Activated T-cell treated with anti-CD3 and anti-CD28 coated beads, Interleukin-2, amount 50 U/mL, for 4 hours (primary cell): ENCODE measurements at places on chromosomes 5 and 9. TPM values are rescaled to one million over a fixed set of nuclear protein-coding genes. Genes with fewer than 3 reads are reported as not detected.

GRCh38 chr5:178793151-178793550, 62.7 kb upstream of the ZNF354A start:
- no peak for DNase-seq

DNA sequence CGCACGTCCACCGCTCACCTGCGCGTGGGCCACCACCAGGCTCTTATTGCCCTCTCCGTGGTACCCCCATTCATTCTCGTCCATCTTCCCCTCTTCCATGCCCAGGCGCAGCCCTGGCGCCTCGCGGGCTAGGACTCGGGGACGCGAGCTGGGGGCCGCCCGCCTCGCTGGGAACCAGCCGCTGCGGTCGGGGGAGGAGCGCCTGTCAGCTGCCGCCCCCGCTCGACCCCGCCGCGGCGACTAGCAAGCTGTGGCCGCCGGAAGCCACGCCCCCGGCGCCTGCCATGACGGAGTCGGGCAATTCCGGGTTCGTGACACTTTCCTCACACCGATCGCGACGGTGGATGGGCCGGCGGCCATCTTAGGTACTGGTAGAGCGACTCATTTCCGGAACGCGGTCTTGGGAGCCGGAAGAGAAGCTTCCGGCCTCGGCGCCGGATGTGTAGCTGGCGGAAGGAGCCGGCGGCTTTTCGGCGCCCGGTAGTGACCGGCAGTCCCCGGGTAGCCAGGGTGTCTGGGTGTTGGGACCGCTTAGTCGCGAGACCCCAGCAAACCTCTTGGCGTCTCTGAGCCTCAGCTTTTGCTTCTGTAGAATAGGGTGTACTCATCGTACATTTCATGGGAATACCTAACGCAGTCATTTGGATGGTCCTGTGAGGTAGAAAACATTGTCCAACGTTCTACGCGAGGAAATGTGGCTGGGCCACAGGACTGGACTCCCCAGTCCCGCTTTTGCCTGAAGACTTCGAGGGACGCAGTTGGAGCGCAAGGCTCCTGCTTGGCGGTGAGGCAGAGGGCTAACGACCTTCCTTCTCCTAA, at the start of gene IPPK:
TSS of gene IPPK (minus strand) at position 242 of the 819 bp plus-strand sequence. CDS start at position 99, 143 bp downstream.
- DNase-seq = peak; percentile 97

GRCh38 chr5:179254638-179255271, 90.5 kb downstream of the ADAMTS2 start:
- no peak for DNase-seq

DNA sequence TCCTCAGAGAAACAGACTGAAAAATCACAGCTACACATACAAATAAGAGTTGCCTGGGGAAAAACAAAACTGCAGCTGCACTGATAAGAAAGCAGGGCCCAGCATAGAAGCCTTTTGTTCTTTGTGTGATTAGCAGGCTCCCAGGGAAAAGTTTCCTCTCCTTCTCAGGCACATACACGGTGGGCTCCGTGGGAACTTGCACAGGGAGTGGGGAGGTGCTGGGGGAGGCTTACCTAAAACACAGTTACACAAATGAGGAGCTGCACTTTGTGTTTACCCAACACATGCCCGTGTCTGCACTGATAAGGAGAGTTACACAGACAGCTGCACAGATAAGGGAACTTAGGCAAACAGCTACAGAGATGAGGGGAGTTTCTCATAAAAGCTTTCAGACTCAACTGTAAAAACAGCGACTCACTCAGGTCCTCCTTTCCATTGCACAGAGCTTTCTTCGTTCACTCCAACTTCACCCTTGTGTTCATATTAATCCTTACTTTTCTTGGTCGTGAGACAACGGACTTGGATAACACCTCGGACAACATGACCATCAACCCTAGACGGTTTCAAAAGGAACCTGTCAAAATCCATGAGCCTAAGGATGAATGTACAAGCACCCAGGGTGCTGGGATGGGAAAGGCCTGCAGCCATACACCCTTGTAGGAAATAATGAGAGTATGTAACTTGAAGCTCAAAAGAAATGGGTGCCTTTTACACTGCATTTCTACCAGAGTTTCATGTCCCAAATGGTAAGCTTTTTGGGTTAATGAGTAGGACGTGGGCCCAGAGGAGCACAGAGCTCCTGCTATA, 50.8 kb downstream of the SERINC5 start:
- no peak for DNase-seq

DNA sequence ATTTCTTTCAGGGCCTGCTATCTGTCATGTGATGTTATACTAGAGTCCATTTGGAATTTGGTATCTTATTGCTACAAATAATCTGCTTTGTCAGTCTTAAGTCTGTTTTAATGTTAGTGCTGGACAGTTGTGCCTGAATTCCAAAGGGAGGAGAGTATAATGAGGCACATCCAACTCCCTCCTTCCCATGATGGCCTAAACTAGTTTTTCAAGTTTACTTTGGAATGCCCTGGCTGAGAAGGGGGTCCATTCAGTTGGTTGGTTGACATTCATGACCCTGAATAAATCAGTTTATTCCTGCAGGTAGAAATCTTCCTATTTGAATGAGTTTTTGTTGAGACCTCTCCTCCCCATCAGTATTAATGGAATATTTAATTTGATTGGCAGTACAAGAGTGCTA, 9.4 kb upstream of the LRRTM2 start:
- no peak for DNase-seq

GRCh38 chr5:79936002-79936645, 54.9 kb downstream of the MTX3 start:
- no peak for DNase-seq

The BTNL9 gene
- 0.13 TPM for total RNA-seq

The PCDHGA7 gene
- total RNA-seq = not detected

The C5orf24 gene
- total RNA-seq = 23.7 TPM
